ENCODE measurements at places on chromosomes 13 and 19.

- no peak for DNase-seq
Measured at GRCh38 chr19:53333066-53333462, 485 bp upstream of the ZNF845 start.

DNA sequence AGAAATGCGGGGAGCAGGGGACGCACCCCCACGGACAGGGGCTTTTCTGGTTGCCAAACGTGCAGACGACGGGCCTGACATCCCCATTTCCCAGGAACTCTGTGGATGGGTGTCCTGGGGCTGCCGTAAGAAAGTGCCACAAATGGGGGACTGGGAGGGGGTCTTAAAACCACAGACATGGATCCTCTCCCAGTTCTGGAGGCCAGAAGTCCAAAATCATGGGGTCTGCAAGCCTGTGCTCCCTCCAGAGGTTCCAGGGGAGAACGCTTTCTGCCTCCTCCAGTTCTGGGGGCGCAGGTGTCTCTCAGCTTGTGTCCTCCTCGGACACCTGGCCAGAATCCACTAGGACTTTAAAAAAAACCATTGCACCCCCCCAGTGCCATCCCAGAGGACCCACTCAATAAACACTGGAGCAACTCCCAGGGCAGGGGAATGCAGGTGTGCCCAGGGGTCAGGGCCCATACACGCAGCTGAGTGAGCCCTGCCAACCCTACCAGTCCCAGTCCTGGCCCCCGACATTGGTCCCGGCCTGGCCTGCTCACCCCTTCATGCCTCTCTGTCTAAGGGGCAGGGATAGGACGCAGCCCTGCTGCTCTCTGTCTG lies 103.9 kb downstream of the GADD45B start:
- no peak for DNase-seq

DNA sequence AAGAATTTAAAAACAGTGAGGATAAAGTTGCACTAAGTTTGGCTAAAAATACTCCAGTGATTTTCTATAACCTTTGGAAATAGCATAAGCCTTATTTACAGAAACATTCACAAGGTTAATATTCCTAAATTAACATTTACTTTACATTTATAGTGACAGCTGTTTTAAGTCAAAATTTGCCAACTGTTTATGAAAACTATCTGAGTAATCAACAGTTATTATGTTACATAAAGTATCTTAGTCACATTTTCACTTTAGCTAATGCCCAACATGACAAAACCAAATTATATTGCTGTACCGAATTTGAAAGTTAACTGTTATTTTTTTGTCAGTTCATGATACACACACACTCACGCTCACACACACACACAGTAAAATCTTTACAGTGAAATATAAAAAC lies 1.2 kb downstream of the TNFRSF19 start:
- DNase-seq: no peak

GRCh38 chr19:16200038-16201010 lies 2.6 kb downstream of the AP1M1 start:
- no peak for DNase-seq

DNA sequence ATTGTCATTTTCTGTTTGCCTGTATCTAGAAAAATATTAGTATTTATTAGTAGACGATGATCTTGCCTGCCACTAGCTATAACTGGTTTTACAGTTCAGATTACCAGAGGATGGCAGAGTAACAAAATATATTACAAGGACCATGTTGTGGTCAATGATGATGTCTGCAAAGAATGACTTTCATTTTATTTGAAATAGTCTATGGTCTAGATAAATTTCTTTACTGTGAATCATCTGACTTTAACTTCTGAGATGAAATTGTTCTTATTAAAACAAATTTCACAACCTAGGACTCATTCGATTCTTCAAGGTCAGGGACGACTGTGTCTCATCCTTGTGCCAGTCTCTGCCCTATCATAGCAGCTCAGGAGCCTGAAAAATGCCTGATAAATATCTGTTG lies 637.8 kb upstream of the KLF12 start:
- no peak for DNase-seq

DNA sequence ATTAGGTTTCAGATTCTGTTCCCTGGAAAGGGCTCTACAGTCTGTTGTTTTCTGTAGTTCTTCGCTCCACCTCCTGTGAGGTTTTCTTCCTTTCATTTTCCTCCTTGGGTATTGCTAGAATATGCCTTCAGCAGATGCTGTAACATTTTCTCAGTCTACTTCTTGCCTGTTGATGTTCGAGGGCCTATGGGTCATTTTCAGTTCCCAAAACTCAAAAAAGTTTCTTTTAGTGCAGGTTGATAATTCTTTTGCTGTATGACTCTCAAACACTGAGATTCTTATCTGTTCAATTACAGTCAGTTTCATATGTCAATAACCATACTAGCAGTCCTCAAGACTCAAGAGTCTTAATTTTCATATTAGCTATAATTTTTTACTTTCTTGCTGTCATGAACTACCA lies 268.3 kb downstream of the RFC3 start:
- no peak for DNase-seq

GRCh38 chr19:42246922-42247639 lies 4.7 kb upstream of the GSK3A start:
- DNase-seq: no peak

DNA sequence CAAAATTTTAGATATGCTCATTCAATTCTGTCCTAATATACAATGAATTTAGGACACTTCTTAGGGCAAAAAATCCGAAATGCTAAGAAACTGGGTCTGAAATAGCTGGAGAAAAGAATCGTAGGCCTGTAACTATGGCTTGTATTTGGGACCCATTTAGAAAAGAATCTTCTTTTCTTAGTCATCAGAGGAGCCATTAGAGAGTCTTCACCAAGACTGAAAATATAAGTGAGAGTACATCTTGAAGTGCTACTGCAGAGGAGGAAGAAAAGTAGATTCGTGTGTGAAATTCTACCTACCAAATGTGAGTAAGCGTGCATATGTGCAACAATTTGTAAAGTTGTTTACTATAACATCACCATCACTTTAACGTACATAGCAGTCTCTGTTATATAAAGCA lies 8.8 kb upstream of the DACH1 start:
- no peak for DNase-seq

- no peak for DNase-seq
Measured at GRCh38 chr13:110449219-110450015, 112.1 kb downstream of the RAB20 start.

- no peak for DNase-seq
Measured at GRCh38 chr19:32480321-32480720, 74.8 kb downstream of the DPY19L3 start.

DNA sequence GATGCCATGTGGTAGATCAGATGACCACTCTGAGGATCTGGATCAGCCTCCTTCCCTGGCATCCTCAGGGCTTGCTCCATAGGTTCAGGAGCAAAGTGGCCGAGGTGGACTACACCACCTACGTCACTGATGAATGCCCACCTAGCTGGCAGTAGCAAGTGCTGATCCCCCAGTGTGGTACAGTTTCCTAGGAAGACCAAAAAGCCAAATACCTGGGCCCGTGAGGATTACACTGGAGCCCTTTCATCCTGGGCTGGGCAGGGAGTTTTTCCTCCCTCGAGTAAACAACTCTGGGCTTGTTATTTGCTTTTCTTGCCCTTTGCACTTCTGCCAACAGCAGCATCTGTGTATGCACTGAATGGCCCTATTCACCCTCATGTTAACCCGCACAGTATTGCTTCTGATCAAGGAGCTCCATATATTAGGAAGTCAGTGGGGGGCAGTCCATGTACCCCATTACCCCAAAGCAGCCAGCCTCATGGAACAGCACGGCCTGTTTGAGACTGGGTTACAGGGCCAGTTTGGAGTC lies 3.3 kb upstream of the MYADM start:
- DNase-seq: no peak

DNA sequence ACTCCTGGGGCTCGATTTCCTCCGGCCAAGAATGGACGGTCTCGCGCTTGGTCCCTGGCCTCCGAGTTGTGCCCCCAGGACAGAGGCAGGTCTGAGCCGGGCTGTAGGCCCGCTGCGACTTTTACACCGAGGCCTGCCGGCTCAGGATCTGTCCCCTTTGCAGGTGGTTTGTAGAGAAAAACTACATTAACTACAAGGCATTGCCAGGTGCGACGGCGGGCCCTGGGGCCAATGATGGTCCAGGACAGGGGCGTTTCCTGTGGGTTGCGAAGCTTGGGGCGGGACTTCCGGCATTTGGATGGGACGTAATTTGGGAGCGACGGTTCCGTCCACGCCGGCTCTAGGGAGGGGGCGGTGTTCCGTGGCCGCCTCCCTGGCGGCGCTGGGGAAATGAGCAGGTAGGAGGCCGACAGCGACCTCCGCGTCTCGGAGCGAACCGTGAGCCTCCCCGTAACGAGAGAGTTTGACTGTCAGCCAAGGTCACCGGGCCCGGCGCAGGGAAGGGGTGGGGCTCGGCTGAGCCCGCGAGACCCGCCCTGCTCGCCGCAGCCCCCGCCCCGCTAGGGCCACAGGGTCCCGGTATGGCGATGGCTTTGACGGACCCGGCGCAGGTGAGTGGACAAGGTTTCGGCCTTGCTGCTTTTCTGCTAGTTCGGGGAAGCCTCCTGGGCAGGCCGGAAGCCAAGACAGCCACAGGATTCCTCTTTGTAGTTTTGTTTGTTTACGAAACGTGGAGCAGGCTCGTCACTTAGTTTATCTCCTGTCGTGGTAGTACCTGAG lies at the start of gene ZNF805:
Gene ZNF805 (plus strand): TSS at position 322 of the 780 bp plus-strand sequence. CDS start 260 bp downstream, at position 582.
- DNase-seq: peak; percentile 59

GRCh38 chr19:9865732-9866501 lies 30.8 kb downstream of the PIN1 start:
- DNase-seq: no peak

GRCh38 chr19:48480558-48481500 lies 11.7 kb downstream of the CYTH2 start:
- no peak for DNase-seq

DNA sequence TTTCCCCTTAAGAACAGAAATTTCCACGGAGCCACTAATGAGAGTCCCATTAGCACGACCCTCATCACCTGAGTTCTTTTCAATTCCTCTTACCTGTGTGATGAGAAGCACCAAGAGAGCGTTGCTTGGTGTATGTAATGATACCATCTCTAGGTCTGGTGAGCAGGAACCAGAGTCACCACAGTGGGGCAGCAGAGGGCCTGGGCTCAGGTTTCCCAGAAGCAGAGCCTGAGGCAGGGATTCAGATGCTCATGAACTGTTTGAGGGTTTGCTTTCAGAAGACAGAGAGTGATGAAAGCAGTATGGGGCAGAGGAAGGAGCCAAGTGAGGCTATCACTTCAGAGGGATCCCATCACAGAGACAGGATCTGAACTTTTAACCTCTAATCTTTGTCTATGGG lies 3.1 kb upstream of the PTPRH start:
- DNase-seq: no peak

DNA sequence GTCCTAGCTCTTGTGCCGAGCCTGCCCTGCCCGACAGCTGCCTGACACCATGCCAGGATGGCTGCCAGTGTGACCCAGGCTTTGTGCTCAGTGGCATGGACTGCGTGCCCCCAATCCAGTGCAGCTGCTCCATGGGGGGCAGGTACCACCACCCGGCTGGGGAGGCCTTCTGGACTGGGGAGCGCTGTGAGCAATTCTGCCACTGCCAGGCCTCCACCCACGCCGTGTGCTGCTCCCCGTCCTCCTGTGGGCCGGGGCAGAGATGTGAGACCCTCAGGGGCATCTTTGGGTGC lies 9.4 kb upstream of the FXYD3 start:
- DNase-seq: no peak

DNA sequence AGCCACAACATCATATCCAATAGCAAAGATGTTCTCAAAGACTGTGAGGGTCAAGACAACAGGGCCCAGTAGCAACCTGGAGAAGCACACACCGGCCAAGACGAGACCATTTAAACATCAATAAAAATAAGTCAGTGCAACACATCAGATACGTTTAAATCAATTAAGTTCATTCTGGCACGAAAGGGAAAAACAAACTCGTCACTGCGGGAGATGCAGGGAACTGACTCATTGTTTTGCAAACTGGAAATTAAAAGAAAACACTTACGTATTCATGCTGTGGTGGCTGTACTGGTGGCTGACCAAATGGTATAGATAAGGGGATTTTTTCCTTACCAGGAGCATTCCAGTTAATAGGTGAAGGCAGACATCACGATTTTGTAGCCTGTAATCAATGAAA lies 26.3 kb upstream of the SLC15A1 start:
- no peak for DNase-seq

DNA sequence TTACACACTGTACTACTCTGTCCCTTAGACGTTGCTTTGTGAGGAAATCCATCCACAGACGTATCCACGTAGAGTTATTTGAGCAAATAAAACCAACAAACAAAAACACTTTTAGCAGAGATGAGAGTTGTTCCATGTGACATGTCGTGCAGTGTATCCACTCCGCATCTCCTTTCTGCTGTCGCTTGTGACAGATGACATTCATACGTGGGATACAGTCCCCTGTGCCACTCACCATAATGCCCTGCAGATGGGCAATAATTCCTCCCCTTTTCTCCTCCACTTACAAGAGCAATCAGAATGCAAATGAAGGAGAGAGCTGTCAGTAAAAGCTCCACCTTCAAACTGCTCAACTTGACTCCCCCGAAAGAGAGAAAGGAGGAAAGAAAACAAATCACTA lies 26.0 kb downstream of the IRS2 start:
- DNase-seq: peak; percentile 19

GRCh38 chr19:6806488-6806887 lies 34.0 kb downstream of the VAV1 start:
- no peak for DNase-seq

DNA sequence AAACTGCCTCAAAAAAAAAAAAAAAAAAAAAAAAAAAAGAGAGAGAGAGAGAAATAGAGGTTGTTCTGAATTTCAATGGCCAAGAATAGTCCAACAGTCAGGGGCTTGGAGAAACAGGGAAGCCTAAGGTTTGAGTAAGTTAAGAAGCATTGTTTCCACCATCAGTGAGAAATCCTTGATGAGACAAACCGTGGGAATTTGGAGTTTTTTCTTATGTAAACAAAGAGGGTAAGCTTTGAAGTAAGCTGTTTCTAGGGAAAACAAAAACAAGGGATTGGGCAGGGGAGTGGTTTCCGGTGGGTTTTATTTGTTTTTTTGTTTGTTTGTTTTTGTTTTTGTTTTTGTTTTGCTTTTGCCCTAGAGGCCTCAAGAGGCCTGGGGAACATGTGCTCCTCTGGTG lies 11.2 kb upstream of the ERVV-1 start:
- DNase-seq: no peak
